ENCODE measurements at places on chromosomes 2 and 18. TPM values are rescaled to one million over a fixed set of nuclear protein-coding genes. Genes with fewer than 3 reads are reported as not detected.

The ATP6V1C2 gene
- not detected for total RNA-seq

The IKZF2 gene
- total RNA-seq: 9.8 TPM

DNA sequence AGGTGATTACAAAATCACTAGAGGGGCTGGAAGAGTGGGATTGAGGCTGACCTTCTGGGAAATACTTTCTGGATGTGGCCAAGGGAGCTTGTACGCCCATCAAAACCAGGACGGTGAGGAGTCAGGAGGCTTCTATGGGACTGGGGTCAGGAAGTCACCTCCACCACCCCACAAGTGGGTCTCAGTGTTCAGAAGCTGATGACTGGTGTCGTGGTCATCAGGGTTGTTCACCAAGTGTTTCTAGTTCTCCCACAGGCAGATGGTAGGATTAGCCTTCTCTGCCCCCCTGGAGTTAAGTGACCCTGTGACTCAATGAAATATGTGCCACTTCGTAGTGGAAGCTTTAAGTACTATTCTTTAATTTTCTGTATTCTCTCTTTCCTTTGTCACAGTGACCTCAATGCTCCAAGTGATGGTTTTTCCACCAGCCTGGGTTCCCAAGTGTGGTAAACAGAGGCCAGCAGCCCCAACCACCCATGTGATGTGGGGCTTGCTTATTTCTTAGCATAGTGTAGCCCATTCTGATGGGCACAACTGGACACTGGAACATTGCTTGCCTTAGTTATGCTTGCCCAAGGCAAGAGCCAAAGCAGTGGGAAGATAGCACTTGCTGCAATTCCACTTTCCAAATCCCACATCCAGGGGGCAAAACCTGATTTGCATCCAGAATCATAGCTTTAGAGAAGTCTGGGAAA, 258.8 kb downstream of the CYP26B1 start:
- no peaks in the 10 kb centered on the region for H3K36me3 ChIP-seq
- no peak overlapping the region for H3K4me3 ChIP-seq
- H3K27me3 ChIP-seq: peaks cover 7% of the 10 kb centered on the region
- no peak for DNase-seq
- no peaks in the 10 kb centered on the region for H3K4me1 ChIP-seq
- H3K27ac ChIP-seq: no peak overlapping the region

- H3K4me1 ChIP-seq: no peaks in the 10 kb centered on the region
- H3K27ac ChIP-seq: no peak overlapping the region
- DNase-seq: no peak
Measured at GRCh38 chr18:7896161-7896560, 329.0 kb downstream of the PTPRM start.

DNA sequence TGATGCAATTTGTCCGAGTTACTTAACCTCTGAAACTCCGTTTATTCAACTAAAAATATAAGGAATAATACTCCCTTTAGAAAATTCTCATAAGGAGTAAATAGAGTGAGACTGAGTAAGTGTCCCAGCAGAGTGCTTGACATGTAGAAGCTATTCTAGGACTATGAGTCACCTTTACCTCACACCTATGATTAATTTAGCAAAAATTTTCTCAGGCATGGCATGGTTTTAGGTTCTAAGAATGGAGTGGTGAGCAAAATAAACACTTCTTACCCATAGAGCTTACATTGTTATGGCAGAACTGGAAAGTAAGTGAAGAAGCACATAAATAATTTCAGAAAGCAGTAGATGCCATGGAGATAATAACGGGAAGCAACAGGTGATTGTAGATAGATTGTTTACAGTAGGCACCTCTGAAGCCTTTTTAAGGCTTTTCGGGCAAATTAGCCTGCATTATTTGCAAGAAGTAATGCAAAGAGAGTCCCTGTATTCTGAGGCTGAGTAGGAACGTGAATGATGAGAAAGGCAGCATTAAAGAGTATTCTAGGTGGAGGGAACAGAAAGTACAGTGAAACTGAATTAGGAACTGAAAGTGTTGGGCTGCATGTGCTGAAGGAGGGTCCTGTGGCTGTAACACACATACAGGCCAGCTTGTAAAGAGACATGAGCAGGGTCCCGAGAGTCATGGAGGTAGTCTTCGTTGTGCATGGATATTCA, 209.2 kb downstream of the ZNF407 start:
- H3K4me1 ChIP-seq: peaks cover 14% of the 10 kb centered on the region
- peak overlapping the region; percentile 10 for H3K4me3 ChIP-seq
- no peaks in the 10 kb centered on the region for H3K27me3 ChIP-seq
- H3K36me3 ChIP-seq: no peaks in the 10 kb centered on the region
- DNase-seq: no peak

Measured in activated T-cell treated with anti-CD3 and anti-CD28 coated beads, Interleukin-2, amount 50 U/mL, for 72 hours (primary cell).